LoVo (cell line): ENCODE measurements at places on chromosomes 7 and 10.

DNA sequence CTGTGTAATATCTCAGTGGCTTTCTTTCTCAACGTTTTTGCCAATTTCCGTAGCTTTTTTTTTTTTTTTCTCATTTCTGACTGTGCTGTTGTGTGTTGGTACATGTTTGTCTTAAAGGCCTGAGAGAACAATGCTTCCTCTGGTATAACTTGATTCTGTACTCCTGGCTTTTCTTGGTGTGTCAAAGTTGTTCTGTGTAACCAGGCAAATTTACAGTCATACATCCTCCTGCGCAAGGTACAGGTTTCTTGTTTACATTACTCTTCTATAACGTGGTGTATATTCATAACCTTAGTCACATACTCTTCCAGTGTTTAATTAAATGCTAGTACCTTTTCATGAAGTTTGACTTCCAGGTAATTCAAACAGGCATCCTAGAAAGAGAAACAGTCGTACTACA, 8.3 kb upstream of the ARHGAP12 start:
- peak; percentile 58 for DNase-seq

- no peak for DNase-seq
Observed at GRCh38 chr10:111516144-111516543, 439.3 kb downstream of the ADRA2A start.

DNA sequence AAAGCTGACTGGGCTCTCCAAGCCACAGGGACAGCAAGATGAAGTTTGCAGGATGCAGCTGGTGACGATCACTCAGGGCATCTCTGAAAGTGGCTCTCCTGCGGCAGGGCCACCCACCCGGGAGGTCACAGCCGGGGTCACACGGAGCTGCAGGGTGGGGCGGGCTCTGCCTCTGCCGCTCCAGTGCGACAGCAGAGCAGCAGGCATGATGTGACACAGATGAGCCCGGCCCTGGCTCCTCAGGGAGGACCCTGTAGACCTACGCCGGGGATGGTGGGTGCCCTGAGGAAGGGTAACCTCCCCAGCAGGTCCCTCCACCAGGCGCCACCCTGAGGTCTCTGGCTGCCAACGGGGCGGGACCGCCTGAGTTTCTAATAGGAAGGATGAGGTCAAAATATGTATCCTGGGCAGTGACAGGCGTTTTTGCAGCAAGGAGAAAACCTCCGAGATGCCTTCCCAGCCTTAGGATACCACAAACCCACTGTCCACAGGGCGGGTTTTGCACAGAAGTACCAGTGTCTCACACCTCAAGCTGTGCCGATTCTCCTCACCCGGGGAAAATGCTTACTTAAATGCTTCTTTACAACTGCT, 114.8 kb upstream of the DIP2C start:
- no peak for DNase-seq

GRCh38 chr10:31318854-31319601, at the start of gene ZEB1:
TSS of gene ZEB1 (plus strand) at chr10:31319216. CDS start at chr10:31319235, 19 bp downstream.
- DNase-seq: peak; percentile 93
